ENCODE measurements at places on chromosomes 2 and 18. TPM values are rescaled to one million over a fixed set of nuclear protein-coding genes. Genes with fewer than 3 reads are reported as not detected.

MRO gene
- polyA plus RNA-seq = not detected

FER1L5 gene
- not detected for polyA plus RNA-seq

IL1RN gene
- polyA plus RNA-seq = not detected

DNA sequence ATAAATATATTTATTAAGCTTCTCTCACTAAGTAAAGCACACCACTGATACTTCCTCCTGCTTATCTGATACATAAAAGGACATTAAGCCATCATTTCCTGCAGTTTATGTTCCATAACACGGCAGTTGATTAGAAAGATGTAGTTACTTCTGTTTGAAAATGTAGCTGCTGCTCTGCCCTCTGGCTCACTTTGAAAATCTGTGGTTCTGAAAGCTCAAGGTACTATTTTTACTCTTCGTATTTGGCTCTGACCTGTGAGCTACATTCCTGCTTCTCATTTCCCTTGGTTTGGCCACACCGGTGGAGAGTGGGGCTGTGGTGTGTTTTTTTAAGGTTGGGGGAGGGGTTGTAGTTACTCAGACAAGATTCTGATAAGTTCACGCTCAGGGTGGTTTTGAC, 12.8 kb upstream of the TTN start:
- DNase-seq = no peak

C2orf15 gene
- polyA plus RNA-seq = 5.4 TPM

DNA sequence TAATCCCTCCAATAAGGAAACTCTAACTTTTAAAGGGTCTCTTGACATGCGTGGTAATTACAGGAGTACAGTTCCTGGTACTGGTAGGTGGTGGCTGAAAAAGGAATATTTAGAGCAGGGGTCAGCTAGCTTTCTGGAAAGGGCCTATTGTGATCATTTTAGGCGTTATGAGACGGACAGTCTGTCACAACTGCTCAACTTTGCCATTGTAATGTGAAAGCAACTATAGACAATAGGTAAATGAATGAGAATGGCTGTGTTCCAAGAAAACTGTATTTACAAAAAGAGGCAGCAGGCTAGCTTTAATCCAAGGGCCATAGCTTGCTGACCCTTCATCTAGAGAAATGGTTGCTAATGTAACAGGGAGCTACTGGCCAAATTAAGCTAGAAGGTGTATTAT, 177.7 kb upstream of the LRRTM1 start:
- no peak for DNase-seq

ARHGAP15 gene
- polyA plus RNA-seq = 259 TPM

GRCh38 chr2:35731674-35732073, 623.9 kb upstream of the CRIM1 start:
- DNase-seq = no peak

DNA sequence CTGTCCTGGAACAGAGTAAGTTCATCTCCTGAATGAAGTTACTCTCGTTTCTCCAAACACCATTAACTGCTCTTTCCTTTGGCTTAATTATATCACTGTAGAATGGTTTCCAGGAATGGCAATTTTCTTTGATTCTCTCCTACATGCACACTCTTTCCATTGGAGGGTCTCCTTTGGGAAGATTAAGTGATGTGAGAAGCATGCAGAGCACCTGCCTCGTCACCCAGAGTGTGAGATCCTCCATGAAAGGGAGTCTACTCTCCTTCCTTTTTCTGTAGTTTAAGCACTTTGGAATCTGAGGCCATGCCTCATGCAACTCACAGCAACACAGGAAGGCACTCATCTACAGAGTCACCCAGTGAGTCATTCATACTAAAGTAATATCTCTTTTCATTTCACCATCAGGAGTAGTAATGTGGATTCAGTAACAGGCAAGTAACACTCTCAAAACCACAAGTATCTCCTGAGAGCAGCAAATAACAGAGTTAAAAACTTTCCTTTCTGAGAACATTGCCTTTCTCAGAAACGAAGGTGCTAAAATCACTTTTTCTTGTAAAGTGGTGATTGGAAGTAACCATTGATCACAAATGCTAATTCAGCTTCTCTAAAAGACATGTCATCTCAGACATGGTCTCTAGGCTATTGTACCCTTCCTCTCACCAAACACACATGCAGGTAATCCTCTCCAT, 52.8 kb upstream of the IL1RL1 start:
- no peak for DNase-seq

ASB18 gene
- polyA plus RNA-seq = not detected

DNA sequence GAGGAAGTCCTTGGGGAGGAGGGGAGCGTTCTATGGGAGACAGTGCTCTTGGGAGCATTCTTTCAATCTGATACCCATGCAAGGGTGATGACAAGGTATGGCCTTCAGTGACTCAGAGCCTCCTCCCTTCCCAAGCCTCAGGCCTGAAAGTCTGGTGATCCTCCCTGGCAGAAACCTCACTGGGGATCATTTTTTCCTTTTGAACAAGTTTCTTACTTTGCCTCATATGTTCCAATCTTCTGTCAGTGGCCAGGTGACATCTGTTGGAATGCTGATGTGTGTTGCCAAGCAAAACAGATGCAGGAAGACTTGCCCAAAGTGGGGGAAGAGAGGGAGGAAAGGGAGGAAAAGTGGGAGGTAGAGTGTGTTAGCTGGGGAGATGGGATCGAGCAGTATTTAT, 224.8 kb downstream of the NEDD4L start:
- DNase-seq = no peak

GRCh38 chr2:46248171-46248570, 49.0 kb upstream of the EPAS1 start:
- no peak for DNase-seq

GRCh38 chr2:133521146-133521745, 47.0 kb downstream of the NCKAP5 start:
- no peak for DNase-seq

DNA sequence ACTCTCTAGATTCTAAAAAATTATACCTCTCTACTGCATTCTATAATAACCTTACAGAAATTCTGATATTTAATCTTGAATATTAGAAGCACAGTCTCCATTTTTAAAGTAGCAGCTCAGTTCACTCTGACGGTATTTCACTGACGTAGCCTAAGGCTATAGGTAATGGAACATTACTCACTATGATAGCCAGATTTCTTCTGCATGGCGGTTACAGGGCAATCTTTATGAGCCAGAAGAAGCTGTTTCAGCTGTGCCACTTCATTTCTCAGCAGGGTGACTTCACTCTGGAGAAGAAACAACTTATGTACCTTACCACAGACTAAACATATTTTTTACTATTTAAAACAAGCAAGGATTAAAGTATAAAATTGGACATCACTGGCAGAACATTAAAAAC, 75.3 kb upstream of the CHN1 start:
- DNase-seq = no peak

FOXD4L1 gene
- polyA plus RNA-seq = not detected

ZNG1B gene
- polyA plus RNA-seq = 32.8 TPM

DNA sequence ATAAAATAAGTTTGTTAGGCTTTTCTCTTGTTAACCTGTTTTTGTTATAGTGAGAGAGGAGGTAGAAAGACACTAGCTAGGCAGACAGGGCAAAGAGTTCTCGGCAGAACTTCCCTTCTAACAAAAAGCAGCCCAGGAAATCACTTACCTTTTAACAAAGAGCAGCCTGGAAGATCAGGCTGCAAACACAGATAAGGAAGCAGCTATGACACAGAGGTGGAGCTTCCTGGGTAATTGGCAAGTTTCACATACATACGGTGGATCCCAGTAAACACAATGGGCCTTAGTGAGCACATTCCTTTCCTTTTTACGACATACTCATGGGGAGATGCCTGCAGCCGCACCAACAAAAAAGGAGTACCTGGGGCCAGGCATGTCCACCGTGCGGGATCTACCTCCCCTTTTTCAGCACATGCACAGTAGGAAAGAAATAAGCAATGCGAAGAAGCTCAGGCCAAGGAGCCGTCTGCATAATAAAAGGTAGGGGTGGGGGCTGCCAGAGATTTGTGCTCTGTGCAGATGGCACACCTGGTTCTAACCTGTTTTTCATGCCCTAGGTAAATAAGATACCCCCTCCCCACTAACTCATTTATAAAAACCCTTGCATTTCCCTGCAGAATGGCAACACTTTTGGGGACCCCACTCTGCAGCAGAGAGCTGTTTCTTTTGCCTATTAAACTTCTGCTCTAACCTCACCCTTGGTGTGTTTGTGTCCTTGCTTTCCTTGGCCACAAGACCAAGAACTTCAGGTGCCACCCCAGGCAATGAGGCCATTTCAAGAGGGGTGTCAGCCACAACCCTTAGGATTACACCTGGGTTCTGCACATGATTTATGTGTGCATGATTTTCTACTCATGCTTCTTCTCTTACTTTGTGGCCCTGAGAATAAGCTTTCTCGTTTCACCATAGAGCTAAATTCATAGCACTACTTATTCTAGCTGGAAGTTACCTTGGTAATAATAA, 26.5 kb downstream of the MDH1 start:
- DNase-seq = no peak

TUBA4A gene
- 278 TPM for polyA plus RNA-seq

- DNase-seq = no peak
Observed at GRCh38 chr2:5537180-5537688, 154.9 kb upstream of the SOX11 start.

GRCh38 chr18:39496986-39497385, 1931.4 kb upstream of the CELF4 start:
- DNase-seq = no peak

TUBB8B gene
- polyA plus RNA-seq = not detected

DIPK1C gene
- polyA plus RNA-seq = not detected

MDH1B gene
- polyA plus RNA-seq = not detected

MEP1B gene
- polyA plus RNA-seq = not detected

ASXL2 gene
- 8.8 TPM for polyA plus RNA-seq

GRCh38 chr2:166882851-166883250, 5.4 kb upstream of the XIRP2 start:
- no peak for DNase-seq

DNA sequence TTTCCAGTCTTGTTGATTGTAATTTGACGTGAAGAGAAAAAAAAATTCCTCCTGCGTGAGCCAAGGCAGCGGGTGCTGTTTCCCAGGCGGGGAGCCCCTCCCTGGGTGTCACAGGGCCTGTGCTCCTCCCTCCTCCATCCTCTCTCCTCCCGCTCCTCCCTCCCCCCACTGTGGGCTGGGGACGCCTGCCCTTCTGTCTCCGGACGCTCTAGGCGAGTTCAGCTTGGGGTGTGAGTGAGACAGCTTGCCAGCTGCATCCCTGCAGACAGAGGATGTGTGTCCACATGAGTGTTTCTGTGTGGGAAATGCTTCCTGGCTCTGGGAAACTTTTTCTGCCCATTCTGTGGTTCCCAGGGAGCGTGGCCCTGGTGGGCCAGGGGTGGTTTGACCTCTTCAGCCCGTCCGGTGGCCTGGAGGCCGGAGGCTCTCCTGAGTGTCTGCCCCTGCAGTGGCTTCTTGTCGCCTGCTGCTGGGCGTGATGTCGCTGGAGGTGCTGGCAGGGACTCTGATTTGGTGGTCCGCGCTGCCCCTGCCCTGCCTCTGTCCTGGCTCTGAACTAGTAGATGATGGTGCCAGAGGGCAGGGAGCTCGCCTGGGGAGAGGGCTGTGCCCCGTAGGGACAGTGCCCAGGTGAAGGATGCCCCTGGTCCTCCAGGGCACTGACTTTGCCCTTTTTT, 96.4 kb downstream of the USP40 start:
- DNase-seq = no peak

GRCh38 chr2:238912916-238913875, 65.3 kb downstream of the TWIST2 start:
- no peak for DNase-seq

- no peak for DNase-seq
Observed at GRCh38 chr2:19358242-19359020, at the start of gene OSR1. OSR1 (minus strand) TSS chr2:19358623; CDS start chr2:19353805, 4,818 bp downstream.

PLGLB1 gene
- polyA plus RNA-seq = not detected

- no peak for DNase-seq
Observed at GRCh38 chr18:52766002-52766545, 426.1 kb downstream of the DCC start.

GRCh38 chr2:14540015-14540414, 92.5 kb upstream of the LRATD1 start:
- DNase-seq = no peak

- DNase-seq = no peak
Observed at GRCh38 chr2:218691234-218691633, 19.3 kb downstream of the STK36 start.

GRCh38 chr2:238439917-238440316, 13.2 kb downstream of the ASB1 start:
- DNase-seq = no peak

DNA sequence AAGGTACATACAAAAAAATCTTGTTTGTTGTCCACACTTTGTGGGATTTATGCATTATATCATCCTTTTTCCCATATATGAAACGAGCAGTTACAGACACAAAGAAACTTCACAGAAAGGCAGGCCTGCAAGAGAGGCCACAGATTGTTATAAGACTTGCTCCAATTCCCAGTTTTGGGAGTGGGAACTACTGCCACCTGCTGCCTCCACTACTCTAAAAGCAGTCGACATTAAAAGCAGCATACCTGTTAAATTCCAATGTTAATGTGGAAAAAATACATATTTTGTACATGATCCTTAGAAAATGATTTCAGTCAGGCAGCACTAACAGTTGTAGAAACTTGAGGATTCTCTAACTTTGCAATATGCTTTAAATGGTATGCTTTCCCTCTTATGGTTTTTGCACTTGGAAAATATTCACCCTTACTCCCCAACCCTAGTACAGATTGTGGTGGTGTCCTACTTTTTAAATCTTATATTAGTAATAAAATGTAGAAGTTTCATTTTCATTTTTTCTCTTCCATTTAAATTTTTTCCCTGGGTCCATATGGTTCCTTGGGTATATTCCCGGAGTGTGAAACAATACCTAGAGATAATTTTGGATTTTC, 37.9 kb downstream of the SLC38A11 start:
- DNase-seq = no peak

DLGAP1 gene
- 0.36 TPM for polyA plus RNA-seq

SP9 gene
- polyA plus RNA-seq = not detected

DES gene
- not detected for polyA plus RNA-seq

PIEZO2 gene
- not detected for polyA plus RNA-seq

SCRN3 gene
- 12.8 TPM for polyA plus RNA-seq
